ENCODE measurements at places on chromosomes 5 and 9.
A peak's percentile ranks its signal among the peaks of the same experiment; 100 is the strongest.

DNA sequence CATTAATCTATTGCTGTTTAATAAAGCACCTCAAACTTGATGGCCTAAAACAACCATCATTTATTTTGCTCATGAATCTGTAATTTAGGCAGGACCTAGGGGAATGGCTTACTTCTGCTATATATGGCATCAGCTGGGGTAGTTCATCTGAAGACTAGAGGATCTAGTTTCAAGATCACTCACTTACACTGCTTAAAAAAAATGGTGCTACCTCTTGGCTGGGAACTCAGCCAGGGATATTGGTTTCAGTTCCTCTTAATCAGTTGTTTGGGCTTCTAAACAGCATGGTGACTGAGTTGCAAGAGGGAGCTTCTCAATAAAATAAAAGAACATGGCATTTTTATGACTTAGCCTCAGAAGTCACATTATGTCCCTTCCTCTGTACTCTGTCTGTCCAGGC is 142.0 kb downstream of the FAM114A2 start:
- no peak for DNase-seq

GRCh38 chr5:67182301-67182790 is 14.3 kb downstream of the CD180 start:
- peak; percentile 13 for DNase-seq

DNA sequence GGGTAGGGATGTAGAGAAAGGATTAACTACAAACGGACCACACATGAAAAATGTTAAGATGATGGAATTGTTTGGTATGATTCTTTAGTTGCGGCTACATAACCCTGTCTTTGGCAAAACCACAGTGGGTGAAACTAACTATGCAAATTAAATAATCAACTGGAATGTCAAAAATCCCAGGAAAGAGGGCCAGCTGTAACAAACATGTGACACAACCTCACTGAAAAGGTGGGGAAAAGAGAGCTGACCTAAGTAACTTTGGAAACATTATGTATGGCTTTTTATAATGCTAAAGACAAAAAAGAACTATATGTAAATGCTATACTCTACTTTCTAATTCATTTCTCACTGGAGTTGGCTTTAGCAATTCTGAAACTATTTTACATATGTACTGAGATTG is 252.0 kb downstream of the MRPS30 start:
- no peak for DNase-seq

DNA sequence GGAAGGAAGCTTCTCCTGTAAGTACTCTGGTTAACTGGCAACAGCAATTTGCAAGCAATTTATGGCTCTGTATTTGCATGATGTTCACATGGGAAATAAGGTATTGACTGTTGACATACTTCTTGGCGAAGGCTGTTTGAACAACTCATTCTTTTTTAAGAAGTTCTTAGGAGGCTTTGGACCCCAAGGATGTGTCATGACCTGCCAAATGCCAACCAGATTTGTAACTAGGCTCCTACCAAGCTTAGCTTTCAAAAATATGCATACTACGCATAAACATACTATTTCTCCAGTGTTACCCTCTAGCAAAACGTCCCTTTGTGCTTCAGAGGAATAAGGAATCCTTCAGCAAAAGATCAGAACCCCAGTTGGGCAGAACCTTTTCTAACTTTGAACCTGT is 165.2 kb upstream of the MSX2 start:
- no peak for DNase-seq

DNA sequence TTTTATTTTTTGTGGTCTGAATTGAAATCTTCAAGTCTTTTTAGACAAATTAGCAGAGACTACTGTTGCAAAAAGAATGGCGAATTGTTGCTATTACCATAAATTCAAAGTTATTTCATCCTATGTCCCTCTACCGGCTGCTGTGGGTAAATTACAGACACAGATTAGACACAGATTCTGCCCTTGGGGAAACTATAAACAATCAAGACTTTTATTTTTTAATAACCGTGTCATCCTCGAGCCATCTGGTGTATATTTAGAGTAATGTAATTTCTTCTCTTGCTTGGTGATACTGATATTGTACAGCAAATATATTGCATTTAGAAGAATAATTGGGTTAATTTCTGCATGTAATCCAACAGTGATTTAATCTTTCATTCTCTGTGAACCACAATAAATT is 228.0 kb upstream of the ADAMTSL1 start:
- no peak for DNase-seq

GRCh38 chr5:179887802-179888201 is 19.9 kb downstream of the TBC1D9B start:
- DNase-seq: no peak

DNA sequence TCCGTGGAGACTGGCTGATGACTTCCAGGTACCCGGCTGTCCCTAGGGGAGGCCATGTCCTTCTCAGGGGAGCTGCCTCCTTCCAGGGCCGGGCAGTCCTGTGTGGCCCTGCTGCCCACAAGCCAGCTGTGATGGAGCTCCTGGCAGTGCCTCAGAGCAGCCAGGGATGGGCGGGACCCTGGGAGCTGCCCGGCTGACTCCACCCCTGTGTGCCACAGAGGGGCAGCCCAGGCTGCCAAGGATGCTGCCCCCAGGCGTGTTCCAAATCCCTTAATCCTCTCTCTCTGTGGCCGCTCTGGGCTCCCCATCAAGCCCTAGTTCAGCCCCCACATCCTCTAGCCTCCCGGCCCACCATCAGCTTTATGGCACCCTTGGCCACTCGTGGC is 7.0 kb upstream of the SCGB3A1 start:
- no peak for DNase-seq

- DNase-seq: no peak
These were observed 40.0 kb upstream of the GRAMD2B start for GRCh38 chr5:126383246-126383645.

Measured in T1000 (cell line).